ENCODE measurements at places on chromosomes 7 and 10. TPM values are rescaled to one million over a fixed set of nuclear protein-coding genes. Genes with fewer than 3 reads are reported as not detected.

The KEL gene
- total RNA-seq = not detected

The ASZ1 gene
- total RNA-seq = not detected

The FAM241B gene
- 0.09 TPM for total RNA-seq

The GHRHR gene
- total RNA-seq = not detected

The NPC1L1 gene
- total RNA-seq = not detected

The BMPER gene
- total RNA-seq = 1.1 TPM

The CRHR2 gene
- not detected for total RNA-seq

The CTAGE4 gene
- total RNA-seq = not detected

The PILRA gene
- 0.22 TPM for total RNA-seq

The CADPS2 gene
- total RNA-seq = 82.9 TPM

The MSMB gene
- not detected for total RNA-seq

The CUZD1 gene
- 0.17 TPM for total RNA-seq

The RNF133 gene
- 0.76 TPM for total RNA-seq

The NEUROG3 gene
- not detected for total RNA-seq

The FAM131B gene
- total RNA-seq = 0.11 TPM

The CPED1 gene
- 2.8 TPM for total RNA-seq

The ADCY1 gene
- total RNA-seq = 0.86 TPM

The PALD1 gene
- total RNA-seq = 109 TPM

The TMEM273 gene
- total RNA-seq = 5.6 TPM

The OR2A5 gene
- total RNA-seq = not detected

The CFAP70 gene
- total RNA-seq = 0.26 TPM

The ARL5B gene
- total RNA-seq = 23.1 TPM

The FZD1 gene
- total RNA-seq = 3.3 TPM

The INHBA gene
- total RNA-seq = 4.2 TPM

The ERLIN1 gene
- total RNA-seq = 32.7 TPM

The HOXA1 gene
- 0.43 TPM for total RNA-seq
